ENCODE measurements at places on chromosomes 11 and 22.

GRCh38 chr11:21625982-21626381, 566.9 kb upstream of the ANO5 start:
- DNase-seq, result peak; percentile 97

DNA sequence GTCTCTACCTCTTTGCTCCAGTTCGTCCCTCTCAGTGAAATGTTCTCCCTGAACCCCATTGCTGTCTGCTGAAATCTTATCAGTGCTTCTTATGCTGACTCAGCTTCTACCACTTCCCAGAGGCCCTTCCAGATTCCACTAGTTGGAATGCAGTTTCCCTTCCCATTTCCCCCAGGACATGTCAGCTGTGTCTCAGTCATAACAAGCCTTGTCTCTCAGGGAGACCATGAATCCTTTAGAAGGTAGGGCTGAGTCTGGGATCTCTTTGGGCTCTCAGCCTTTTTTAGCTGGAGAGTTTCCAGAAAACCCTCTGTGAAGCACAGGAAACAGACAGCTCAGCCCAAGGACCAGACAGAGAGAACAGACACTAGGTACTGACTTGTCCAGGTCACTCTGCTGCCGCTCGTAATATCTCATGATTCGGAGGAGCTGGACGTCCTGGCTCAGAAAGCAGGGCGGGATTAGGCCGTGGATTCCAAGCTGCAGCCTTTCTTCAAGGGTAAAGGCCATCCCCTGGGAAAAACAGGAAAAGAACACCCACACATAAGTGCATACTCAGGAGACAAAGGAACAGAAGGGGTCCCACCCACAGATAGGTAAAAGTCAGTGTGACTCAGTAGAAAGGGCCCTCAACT, 113.0 kb downstream of the ME3 start:
- no peak for DNase-seq

GRCh38 chr11:134350381-134350780, 18.6 kb downstream of the GLB1L2 start:
- DNase-seq, result no peak

DNA sequence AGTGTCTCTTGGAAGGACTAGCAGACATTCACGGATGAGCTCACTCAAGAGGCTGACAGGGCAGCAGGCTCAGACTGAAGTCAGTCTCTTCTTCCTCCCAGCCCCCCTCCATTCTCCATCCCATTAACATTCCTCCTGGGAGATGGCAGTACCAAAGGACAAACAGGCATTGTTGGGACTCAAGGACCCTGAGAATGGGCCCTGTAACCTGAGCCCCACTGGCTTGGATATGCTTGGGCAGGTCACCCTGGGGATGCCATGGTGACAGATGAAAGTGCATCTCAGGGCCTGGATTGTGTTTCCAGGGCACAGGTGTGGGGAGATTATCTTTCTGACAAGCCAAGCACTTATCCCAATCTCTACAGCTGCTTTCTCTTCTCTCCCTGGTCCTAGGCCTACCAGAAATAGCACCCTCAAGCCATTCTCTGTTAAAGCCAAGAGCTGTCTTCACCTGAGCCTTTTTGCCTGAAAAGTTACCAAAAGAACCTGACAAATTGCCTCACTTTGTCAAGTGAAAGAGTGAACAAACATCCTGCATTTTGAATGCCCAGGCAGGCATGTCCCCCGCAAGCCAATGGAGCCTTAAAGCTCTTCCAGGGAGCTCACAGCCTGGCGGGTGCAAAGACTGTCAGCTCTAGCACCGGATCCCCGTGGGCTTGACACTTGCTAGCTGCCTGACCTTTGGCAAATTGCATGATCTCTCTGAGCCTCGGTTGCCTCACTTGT, 366.0 kb upstream of the NARS2 start:
- DNase-seq, result no peak

GRCh38 chr11:47156333-47156732, 20.3 kb downstream of the ARFGAP2 start:
- DNase-seq, result no peak

DNA sequence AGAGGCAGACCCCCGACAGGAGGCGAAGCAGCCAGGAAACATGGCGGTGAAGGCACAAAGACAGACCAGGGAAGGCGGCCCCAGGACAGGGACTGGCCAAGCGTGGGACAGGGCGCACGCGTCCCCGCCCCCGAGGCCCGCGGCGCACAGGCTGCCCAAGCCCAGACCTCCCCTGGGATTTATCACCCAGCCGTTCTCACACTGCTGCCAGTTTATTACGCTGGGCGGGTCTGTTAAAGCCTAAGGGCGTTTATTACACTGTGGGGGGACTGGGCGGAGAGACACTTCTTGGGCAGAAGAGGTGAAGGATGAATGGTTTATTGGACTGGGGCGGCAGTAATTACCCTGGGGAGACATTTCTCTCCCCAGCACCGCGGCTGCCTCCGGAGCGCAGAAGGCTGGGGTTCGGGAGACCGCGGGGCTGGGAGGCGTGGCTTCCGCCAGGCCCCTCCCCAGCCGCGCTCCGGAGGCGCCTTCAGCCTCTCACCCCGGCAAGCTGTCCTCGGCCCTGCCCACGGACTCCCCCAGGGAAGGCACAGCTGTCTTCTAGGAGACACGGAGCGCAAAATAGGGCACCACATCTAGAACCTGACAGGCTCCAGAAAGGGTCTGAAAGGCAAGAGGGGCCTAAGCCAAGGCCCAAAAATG, 47.1 kb downstream of the SLC22A12 start:
- DNase-seq, result no peak

DNA sequence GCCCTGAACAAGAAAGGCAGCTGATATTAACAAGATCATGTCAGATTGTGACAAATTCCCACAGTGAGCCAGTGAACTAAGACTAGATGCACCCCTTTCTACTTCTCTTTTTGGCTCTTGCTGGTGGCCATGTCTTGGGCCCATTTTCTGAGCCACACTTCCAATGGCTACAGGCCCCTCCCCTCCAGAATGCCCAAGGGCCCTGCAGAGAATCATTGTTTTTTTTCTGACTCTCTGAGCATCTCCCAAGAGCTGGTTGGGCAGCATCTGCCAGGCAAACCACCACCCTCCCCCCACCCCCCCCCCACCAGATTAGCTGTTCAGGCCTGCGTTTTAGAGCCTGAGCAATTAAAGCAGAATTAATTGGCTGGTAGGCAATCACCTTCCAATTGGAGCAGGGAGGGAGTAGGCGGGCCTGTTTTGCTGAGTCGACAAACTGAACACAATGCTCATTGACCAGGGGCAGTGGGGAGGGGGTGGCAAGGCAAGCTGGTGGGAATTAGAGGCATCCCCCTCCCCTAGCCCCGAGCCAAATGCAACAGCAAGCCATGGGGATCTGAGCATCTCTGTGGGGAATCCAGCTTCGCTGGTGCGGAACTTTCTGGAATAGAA, 541.4 kb downstream of the MN1 start:
- no peak for DNase-seq

DNA sequence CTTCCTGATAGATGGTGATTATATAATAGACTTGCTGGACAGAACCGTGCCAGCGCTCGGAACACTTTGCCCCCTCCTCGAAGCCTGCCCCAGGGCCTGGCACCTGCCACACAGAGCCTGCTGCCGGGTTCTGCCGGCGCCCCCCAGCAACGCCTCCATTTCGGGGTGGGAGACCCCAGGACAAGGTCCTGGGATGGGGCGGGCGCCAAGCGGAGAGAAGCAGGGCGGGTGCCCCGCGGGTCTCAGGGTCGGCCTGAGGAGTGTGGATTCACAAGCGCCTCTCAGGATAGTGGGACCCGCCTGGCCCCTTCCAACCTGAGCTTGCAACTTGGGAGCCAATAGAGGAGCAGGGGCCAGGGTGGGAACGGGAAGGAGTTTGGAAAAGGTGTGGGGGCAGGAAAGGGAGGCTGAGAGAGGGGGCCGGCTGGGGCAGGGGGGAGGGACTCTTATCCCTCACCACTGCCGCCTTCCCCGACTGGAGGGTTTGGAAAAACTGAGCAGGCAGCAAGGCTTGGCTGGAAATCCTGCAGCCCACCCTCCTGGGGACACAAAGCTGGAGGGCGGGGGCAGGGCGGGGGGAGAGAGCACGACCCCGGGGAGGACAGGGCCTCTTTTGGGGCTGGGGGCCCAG, 3.3 kb upstream of the BCL9L start:
- DNase-seq, result no peak

GRCh38 chr11:19555266-19555665, 157.4 kb upstream of the NAV2 start:
- DNase-seq, result no peak

DNA sequence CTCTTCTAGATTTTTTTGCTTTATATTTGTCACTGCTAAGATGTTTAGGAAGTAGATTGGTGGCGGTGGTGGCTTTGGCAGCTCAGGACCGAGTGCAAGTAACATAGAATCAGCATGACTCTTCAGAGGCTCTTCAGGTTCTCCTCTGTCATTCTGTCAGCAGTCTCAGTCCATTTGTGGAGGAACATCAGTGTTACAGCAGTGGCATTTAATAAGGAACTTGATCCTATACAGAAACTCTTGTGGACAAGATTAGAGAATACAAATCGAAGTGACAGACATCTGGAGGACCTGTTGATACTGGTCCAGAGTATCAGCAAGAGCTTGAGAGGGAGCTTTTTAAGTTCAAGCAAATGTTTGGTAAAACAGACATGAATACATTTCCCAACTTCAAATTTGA, 82.2 kb upstream of the GNAZ start:
- no peak for DNase-seq

GRCh38 chr11:64971421-64972233, at the start of gene MAJIN:
Gene MAJIN, minus strand, starts transcription at chr11:64972108. Its CDS starts 12,703 bp downstream, at chr11:64959405.
- peak; percentile 53 for DNase-seq

DNA sequence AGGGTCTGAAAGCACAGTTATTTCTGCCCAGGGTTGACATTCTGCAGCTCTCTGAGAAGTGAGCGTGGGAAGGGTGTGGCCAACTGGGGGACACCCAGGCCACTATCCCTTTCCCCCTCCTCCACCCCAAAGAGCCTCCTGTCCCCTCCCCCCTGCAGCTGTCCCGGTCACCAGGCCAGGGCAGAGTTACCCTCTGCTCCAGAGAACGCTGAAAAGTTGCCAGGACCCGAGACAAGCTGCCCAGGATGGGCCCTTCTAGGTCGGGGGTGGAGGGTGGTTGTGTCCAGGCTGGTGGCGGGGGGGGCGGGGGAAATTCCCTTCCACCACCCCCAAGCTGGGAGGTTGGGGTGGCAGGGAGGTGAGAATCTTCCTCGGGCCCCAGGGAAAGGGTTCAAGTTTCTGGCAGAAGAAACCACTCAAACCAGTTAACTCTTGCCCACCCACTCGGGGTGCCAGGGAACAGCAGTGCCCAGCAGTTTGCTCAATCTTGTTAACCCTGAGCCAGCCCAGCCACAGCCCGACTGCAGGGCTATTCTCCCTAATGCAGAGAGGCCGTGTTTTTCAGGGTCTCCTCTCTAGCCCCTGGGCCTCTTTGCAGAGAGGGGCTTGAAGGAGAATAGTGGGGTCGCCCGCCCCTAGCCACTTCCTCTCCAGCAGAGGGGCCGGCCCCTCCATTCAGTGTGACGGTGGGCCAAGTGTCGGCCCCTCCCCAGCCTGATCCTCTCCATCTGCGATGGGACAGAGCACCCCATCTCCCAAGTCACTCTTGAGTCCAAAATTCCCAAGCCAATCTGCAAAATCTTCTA, 697 bp downstream of the LGALS1 start:
- DNase-seq, result peak; percentile 27

DNA sequence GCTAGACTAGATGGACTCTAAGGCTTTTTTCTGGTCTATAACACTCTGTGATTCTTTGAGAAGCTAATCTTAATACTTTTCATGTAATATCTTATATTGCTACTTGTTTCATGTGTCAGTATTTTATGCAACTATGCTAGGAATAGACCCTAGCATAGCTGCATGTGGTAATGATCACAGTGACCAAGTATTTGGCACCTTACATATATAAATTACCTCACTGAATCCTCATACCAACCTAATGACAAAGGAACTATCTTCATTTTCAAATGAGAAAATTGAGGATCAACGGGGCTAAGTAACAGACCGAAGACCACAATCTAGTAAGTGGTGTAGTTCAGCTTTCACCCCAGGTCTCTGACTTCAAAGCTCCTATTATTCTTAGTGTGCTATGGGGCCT, 327.3 kb upstream of the PITPNB start:
- no peak for DNase-seq

- no peak for DNase-seq
Measured at GRCh38 chr11:122671400-122671891, 15.9 kb downstream of the UBASH3B start.

DNA sequence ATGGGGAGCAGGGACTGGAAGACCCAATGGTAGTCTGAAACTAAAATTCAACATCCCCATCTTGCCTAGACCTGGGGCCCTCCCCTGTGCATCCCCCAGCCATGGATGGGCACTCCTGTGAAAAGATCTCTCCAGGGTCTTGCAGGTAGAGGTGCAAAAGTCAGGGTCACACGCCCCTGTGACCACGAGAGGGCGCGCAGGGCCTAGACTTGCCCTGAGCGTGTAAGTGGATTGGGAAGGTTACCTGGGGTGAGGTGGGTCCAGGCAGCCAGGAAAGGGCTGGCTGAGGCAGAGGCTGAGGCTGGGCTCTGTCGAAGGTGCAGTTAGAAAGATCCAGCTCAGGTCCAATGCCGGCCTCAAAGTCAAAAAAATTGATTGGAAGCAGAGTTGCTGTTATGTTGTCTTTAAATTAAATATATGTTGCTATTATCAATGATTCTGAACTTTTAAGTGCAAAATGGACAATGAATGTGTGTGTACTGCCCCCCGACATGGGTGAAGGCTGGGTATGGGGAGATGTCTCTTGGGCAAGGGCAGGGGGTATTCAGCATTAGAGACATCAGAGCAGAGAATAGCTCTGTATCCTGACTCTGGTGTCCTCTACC, 4.8 kb upstream of the POU2F3 start:
- peak; percentile 11 for DNase-seq
